ENCODE measurements at places on chromosomes 7 and 10.

GRCh38 chr10:44520651-44521050 lies 135.8 kb upstream of the CXCL12 start:
- no peak for DNase-seq

DNA sequence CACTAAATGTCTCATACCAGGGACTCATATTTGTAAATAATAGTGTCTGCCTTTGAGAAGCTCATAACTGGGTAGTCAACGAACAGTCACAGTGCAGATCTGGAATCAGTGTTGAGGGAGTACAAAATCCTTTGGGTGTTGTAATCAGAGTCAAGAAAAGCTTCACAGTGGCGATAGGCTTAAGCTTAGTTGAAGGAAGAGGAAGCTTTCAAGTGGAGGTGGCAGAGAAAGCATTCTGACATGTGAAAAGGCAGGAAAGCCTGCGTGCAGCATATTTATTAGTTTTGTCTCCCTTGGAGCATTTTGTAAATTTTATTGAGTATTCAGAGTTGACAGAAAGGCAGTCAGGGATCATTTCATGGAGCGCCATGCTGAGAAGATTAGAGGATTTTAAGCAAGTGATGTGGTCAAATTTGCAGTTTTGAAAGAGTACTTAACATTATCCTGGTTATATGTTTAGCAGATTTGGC lies 104.9 kb downstream of the ADK start:
- DNase-seq, result no peak

GRCh38 chr10:12412666-12413368 lies 63.5 kb downstream of the CAMK1D start:
- peak; percentile 33 for DNase-seq

DNA sequence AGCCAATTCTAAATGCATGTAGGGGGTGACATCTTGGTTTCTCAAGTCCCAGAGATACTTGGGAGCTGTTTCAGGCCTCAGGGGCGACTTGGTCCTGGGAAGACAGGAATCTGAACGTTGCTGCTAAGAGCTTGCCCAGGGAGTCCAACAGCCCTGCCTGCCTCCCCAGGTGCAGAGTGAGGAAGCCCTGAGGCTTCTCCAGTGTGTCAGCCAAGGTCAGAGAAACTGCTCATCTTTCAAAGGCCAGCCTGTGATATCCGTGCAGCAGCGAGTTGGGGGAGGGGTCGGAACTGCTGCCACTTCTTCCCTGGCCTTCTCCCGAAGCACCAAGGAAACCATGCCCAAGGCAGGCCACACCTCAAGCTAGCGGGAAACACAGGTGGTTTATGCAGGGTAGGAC lies 9.7 kb downstream of the GDF2 start:
- no peak for DNase-seq

- no peak for DNase-seq
Measured at GRCh38 chr7:148882192-148882591, 1.9 kb downstream of the EZH2 start.

GRCh38 chr10:437698-438490 lies 251.6 kb downstream of the DIP2C start:
- DNase-seq, result no peak

- no peak for DNase-seq
Measured at GRCh38 chr10:30500963-30501504, 67.0 kb downstream of the MAP3K8 start.

DNA sequence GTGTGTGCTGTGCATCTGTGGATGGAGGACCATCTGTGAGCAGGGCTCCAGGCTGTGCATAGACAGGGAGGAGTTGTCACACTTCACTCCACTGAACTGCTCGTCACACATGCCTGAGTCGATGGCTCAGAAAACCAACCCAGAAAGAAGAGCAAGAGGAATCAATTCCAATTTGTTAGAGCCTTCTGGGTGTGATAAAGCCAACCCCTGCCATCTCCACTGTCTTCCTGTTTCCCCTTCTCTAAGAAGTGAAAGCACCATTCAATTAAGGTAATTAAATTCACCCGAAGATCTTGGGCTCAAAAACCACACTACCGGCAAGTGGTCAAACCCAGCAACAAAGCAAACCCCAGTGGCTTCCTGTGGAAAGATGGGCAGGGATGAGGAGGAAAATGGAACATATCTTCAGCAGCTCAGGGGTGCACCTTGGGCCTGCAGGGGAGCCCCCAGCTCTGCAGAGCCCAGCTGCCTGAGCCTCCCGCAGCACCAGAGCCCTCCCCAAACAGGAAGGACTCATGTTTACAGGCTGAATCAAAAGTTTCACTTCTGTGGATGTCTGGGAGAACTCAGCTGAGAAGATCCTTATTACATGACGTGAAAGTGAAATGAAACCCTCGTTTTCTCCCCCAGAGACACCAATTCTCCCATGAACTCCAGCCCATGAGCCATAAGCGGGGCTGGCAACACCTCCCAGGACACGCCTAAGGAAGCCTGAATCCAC lies 10.9 kb downstream of the C10orf71 start:
- DNase-seq, result no peak

GRCh38 chr7:291373-292092 lies 1.6 kb downstream of the FOXL3 start:
- no peak for DNase-seq

Data from NCI-H524 treated with DMSO at 0.1 percent for 48 hours (cell line).